ENCODE measurements at places on chromosomes 6 and 20. TPM values are rescaled to one million over a fixed set of nuclear protein-coding genes. Genes with fewer than 3 reads are reported as not detected.

Gene RAB22A
- total RNA-seq = 20.7 TPM

Gene FNDC11
- total RNA-seq = 1.6 TPM

Gene PRND
- total RNA-seq = not detected

Gene ZBTB24
- total RNA-seq = 12.0 TPM

- DNase-seq = peak; percentile 88
Measured at GRCh38 chr6:168703990-168704389, 263.0 kb downstream of the SMOC2 start.

GRCh38 chr20:17655865-17656479, 26.1 kb downstream of the RRBP1 start:
- DNase-seq = no peak

- no peak for DNase-seq
Measured at GRCh38 chr6:170227521-170227983, 63.3 kb downstream of the DLL1 start.

- peak; percentile 56 for DNase-seq
Measured at GRCh38 chr20:20664795-20665589, 47.5 kb downstream of the RALGAPA2 start.

GRCh38 chr6:157997893-157998608, 16.4 kb downstream of the SYNJ2 start:
- DNase-seq = no peak

- no peak for DNase-seq
Measured at GRCh38 chr20:40307997-40308396, 381.0 kb downstream of the MAFB start.

- DNase-seq = no peak
Measured at GRCh38 chr20:49862607-49863200, 50.1 kb downstream of the SLC9A8 start.

GRCh38 chr6:158422629-158423238, 110.5 kb downstream of the TULP4 start:
- DNase-seq = no peak

- DNase-seq = peak; percentile 28
Measured at GRCh38 chr20:32052090-32052777, at the start of gene HCK. Gene HCK (plus strand): TSS chr20:32052242.

- DNase-seq = no peak
Measured at GRCh38 chr6:168364793-168365421, 45.3 kb upstream of the DACT2 start.

DNA sequence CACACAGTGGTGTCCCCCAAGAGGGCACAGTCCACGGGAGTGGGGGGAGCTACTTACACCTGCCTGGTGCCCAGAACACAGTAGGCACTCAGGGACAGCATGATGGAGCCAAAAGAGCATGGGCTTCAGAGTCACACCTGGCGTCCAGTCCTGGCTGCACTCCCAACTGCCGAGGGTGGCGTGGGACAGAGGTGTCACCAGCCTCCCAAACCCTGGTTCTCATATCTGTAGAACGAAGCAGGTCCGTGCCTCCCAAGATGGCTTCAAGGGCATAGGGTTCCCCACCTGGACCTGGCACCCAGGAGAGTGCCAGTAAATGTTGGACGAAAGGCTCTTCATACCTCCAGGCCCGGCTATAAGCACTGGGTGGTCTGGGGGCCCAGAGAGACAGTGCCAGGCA, 8.9 kb downstream of the HRH3 start:
- DNase-seq = no peak
